ENCODE measurements at places on chromosomes 5 and 9. TPM values are rescaled to one million over a fixed set of nuclear protein-coding genes. Genes with fewer than 3 reads are reported as not detected.

- DNase-seq, result no peak
These were observed 76.7 kb downstream of the FGF1 start for GRCh38 chr5:142609142-142609541.

- no peak for DNase-seq
These were observed at the start of gene PCDHA1 for GRCh38 chr5:140785905-140786686. Gene PCDHA1, plus strand, starts transcription at chr5:140786140.

DNA sequence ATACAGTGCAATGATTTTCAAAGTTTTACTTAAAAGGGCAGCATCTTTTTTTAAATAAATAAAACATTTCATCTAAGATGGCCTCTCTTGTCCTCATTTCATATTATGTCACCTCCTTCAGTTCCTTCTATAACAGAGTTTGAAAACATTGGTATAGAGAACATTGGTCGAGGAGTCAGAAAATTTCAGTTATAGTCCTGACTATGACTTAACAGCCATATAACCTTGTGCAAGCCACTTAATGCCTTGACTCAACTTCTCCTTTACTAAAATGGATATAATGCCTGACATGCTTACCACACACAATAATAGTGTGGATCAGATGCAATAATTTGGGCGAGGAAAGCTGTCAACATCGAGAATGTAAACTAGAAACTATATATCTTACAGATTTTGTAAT, 22.6 kb downstream of the SSBP2 start:
- DNase-seq, result no peak

GRCh38 chr5:64330728-64331231, 165.1 kb downstream of the RNF180 start:
- DNase-seq, result no peak

GRCh38 chr9:11158676-11159075, 545.9 kb upstream of the PTPRD start:
- no peak for DNase-seq

GRCh38 chr5:157069949-157070348, 11.0 kb upstream of the HAVCR1 start:
- DNase-seq, result no peak

- no peak for DNase-seq
These were observed 2.9 kb downstream of the SV2C start for GRCh38 chr5:76086095-76086494.

GRCh38 chr9:89440548-89440947, 57.4 kb downstream of the SEMA4D start:
- DNase-seq, result no peak

DNA sequence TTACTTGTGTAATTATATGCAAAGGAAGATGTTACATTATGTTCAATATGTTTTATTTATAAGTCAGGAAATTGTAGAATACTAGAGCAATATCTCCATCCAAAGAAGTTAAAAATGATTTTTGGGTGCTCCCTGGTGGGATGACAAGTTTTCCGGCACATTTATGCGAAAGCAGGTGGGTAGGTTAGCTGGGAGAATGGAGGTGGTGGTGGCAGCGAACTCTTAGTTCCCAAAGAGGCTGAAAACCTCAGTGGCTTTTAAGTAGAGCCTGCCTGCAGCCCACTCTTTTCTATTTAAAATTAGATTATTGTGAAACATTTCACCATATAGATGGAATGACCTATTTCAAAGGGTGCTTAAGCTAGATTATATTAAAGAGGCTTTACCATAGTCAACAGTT, 51.8 kb downstream of the ANKRD33B start:
- no peak for DNase-seq

TXNDC8 gene
- total RNA-seq, result not detected

ZDHHC11 gene
- 0.36 TPM for total RNA-seq

GCNT4 gene
- 2.5 TPM for total RNA-seq
